ENCODE measurements at places on chromosomes 11 and 22.
A peak's percentile ranks its signal among the peaks of the same experiment; 100 is the strongest.

GRCh38 chr11:120898568-120898967, 125.3 kb upstream of the TBCEL start:
- DNase-seq = no peak

- no peak for DNase-seq
Measured at GRCh38 chr11:115008799-115009198, 330.5 kb downstream of the NXPE2 start.

DNA sequence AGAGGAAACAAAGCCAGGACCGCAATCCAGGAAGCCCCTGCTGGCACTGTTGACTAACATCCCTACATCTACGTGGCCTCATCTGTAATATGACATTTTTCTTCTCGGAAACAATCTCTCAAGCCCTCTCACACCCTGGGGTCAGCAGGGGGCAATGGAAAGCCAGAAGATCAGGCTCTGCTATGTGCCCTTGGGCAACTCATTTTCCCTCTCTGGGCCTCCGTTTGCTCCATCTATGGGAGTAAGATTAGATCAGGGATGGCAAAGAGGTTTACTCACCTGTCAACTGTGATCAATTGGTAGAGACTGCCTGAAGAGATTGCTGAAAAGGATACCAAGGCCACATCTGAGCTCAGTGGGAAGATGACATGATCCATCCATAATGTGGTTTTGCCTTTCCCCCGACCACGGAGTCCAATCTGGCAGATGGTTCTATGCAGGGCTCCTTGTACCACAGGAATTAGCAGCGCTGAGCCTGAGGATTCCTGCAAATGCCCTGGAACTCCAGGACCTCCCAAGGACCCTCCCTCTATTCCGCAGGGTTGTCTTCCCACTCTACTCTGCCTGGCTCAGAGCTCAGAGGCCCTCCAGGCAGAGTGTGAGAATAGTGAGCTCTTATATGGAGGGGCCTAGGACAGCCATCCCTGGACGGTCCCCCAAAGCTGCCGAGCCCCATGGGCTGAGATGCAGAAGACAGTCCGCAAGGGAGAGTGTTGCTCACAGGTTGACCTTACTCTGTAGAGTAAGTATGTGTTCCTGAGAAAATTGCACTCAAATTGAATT, 66.1 kb downstream of the CHST1 start:
- DNase-seq = no peak

GRCh38 chr22:46086577-46087335, 63.6 kb upstream of the PPARA start:
- DNase-seq = no peak

DNA sequence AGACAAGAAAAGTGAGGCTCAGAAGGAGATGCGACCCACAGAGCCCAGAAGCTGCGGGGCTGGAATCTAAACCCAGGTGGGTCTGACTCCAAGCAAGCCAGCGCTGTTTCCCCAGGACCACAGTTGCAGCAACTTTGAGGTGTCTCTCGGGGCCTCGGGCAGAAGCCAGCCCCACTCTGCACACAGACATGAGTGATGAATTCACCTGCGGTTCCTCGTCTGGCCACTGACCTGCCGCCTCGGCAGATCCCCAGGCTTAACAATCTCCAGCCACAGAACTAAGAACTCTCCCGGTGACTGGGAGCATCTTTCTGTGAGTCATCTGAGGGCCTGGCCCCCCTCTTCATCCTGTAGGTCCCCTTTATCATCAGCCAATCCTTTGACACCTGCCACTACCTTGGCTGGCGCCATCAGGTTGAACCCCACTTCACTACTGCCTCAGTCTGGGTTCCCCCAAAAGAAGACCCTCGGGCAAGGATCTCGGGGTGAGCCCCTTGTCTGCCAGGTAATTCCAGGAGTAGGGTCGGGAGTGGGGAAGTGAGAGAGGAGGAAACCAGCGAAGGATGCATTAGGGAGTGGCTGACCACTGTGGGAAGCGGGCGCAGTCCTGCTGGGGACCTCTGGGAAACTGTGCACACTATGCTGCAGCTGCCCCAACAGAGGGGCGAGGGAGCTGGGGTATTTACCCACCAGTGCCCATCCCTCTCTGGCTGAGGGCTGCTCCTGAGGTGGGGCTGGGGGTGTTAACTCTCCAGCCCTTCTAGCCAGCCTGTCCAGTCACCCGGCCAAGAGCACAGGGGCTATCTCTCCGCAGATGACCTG, 33.0 kb upstream of the MN1 start:
- no peak for DNase-seq

- no peak for DNase-seq
Measured at GRCh38 chr22:27242917-27243589, 558.5 kb downstream of the MN1 start.

GRCh38 chr11:63961608-63962412, 12.6 kb upstream of the COX8A start:
- peak; percentile 58 for DNase-seq

Data from choroid plexus epithelial cell (primary cell).